ENCODE measurements at places on chromosomes 4 and X.

- peak; percentile 58 for DNase-seq
These were observed 99.1 kb downstream of the SNCA start for GRCh38 chr4:89737888-89738287.

DNA sequence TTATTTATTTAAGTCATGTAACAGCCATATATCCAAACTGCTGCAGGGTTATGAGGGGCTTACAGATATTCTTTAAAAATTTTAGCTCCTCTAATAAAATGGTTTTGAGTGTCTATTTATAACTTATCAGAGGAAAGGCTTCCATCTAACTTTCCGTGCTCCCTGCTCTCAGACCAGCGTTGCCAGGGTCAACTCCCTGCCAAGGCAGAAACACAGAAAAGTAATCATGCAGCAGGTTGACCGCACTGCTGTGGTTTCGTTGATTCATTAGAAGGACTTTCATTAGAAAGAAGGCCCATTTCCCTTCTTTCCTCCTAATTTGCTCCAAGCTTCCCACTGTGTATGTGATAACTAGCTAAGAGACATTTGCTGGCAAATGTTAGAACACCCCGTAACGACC, 33.9 kb downstream of the BCLAF3 start:
- DNase-seq: peak; percentile 42

DNA sequence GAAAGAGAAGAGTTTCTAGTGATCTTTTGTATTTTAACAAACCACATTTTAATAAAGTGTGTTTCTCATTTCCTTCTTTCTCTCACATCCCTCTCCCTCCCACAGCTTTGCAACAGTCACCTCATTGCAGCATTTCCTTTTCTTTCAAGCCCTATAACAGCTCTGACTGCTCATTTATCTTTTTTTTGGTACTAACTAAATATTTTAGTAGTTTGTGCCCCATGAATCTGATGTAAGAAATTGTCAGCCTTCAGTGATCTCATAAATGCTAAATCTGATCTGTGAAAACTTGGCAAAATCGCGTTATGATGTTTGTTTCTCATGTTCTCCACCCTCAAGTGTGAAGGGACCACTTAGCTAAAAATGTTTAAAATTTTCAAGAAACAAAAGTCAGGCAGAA, 258.5 kb upstream of the SLIT2 start:
- peak; percentile 69 for DNase-seq

DNA sequence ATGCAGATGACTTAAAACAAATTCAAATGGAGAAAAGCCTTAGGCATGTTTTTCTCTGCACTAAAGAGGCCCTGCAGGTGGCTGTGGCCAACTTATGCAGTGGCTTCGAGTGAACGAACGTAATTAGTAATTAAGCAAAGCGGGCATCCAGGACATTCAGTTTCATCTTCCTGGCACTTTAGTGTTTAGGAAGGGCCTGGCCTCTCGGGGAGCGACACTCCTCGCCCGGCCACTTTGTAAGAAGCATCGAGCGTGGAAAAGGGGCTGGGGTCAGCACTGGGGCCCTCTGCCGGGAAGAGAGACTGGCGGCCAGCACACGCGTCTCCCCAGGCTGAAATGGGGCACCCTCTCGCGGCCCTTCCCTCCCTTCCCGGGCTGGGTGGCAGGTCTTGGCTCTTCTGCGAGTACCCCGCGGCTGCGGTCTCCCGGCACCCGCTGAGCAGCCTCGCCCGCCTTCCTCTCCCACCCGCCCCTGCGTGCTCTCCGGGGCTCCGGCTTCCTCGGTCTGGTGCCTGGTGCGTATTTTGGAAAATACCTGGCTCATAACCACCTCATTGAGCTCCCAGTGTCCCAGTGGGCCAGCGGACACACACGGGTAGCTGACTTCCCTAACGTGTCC, 677 bp upstream of the CYP4V2 start:
- peak; percentile 10 for DNase-seq

- DNase-seq: no peak
These were observed 192.2 kb upstream of the FAT1 start for GRCh38 chr4:186915816-186916215.

GRCh38 chr4:8537041-8537461, 43.1 kb upstream of the GPR78 start:
- peak; percentile 92 for DNase-seq

Data from AG10803 (cell line).